ENCODE measurements at places on chromosomes 13 and 19.
A peak's percentile ranks its signal among the peaks of the same experiment; 100 is the strongest.

GRCh38 chr13:27593267-27593666 lies 27.1 kb downstream of the LNX2 start:
- DNase-seq: no peak

DNA sequence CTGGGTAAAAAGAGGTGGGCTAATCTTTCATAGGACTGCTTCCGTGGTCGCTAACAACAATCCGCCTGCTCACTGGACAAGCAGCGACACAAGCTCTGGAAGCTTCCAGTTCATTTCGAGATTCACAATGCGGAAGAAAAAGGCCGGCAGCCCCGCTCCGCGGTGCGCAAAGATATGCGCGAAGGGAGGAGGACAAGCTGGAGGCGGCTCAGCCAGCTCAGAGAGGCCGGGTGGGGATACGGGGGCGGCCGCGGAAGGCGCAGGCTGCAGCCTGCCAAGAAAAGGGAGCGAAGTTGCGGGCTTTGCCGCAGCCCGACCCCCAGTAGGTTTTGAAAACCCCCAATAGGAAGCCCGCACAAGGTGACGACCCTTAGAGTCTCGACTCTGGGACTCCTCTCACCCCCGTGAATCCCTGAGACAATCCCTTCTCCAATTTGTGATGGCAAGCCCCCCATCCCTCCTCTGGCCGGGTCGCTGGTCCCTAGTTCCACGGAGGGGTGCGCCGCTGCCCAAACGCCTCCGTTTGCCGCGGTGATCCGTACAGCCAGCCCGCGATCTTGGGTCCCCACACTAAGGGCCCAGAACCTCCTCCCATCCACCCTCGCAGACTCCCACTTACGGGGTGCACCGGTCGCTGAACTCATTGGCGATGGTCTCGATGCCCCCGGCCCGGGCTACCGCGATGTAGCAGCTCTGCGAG lies 697 bp downstream of the HSPH1 start:
- DNase-seq: peak; percentile 56

DNA sequence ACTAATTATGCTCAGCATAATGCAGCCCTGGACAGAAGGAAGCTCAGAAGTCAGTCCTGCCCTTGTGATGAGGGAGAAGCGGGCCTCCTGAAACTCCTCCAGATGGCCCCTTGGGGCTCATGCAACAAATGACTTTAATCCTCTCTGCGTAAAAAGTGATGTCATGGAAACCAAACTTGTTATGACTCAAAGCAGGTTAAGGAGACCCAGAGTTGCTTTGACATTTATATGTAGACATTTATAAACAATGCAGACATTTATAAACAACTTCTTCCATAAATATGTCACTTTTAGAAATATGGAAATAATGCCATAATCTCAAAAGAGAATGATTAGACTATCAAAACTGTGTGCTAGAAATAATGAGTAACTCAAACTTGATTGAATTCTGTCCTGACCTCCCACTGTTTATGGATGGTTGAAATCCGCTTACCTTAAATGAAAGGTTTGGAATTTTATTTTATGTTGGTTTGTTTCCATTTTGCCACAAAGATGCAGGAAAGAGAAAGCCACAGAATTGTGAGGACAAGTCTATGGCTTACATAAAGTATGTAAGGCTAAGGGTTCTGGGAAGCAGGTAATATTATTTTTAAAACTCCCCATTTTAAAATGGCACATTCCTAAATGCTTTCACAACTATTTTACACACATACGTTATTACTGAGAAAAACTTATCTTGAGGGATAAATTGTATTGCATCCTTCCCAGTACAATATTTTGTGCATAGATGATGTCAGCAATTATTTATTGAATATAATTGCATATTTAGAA lies 73.7 kb downstream of the CYSLTR2 start:
- no peak for DNase-seq

DNA sequence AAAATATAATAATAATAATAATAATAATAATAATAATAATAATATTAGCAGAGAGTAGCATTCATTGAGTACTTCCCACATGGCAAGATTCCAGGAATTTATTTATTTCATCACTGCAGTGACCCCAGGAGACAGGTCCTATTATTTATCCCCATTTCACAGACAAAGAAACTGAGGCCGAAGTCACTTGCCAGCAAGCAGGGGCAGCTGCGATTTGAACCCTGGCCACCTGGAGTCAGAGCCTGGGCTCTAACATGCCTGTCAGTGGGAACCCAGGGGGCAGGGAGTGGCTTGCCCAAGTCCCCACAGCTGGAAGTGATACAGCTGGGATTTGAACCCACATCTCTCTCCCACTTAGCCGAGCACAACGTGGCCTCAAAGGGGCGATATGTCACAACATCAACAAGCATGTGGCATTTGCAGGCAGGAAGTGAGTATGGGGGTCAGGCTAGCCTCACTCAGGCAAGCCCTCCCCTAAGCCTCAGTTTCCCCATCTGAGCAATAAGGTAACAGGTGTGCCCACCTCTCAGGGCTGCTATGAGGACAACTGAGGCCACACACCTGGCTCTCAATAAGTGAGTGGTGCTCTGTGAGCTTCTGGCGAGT lies 2.9 kb downstream of the SHFL start:
- no peak for DNase-seq
